ENCODE measurements at places on chromosomes 2 and 18.
A peak's percentile ranks its signal among the peaks of the same experiment; 100 is the strongest.

- DNase-seq: no peak
These were observed 39.1 kb downstream of the FAM98A start for GRCh38 chr2:33560017-33560416.

GRCh38 chr2:240121675-240122074 lies 14.4 kb downstream of the COPS9 start:
- no peak for DNase-seq

GRCh38 chr2:173884025-173884802 lies 81.0 kb downstream of the SP3 start:
- DNase-seq: peak; percentile 12

DNA sequence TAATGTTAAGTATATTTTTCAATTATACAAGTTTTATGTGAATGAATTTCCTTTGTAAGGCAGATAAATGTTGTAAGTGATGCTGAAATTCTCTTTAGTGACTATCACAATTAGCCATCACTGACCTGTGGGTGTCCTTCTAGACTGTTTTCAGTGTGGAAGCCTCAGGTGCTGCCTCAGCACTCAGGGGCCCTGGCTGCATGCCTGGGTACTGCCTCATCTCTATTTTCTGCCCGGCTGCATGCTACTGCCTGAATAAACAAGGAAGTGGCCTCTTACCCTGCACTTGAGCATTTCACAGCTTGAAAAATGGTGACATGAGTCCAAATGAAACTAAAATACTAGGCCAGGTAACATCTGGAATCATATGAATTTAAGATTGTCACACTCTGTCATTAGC lies 787.6 kb upstream of the SALL3 start:
- DNase-seq: no peak

GRCh38 chr2:137173463-137173862 lies 408.1 kb downstream of the THSD7B start:
- no peak for DNase-seq

All from stimulated activated CD4-positive, alpha-beta T cell treated with anti-CD3 and anti-CD28 coated beads, Interleukin-1b, Interleukin-23, amount 100 ng/mL, for 4 hours (primary cell).